A172 (cell line): ENCODE measurements at places on chromosomes 1 and 21. TPM values are rescaled to one million over a fixed set of nuclear protein-coding genes. Genes with fewer than 3 reads are reported as not detected.
A peak's percentile ranks its signal among the peaks of the same experiment; 100 is the strongest.

DNA sequence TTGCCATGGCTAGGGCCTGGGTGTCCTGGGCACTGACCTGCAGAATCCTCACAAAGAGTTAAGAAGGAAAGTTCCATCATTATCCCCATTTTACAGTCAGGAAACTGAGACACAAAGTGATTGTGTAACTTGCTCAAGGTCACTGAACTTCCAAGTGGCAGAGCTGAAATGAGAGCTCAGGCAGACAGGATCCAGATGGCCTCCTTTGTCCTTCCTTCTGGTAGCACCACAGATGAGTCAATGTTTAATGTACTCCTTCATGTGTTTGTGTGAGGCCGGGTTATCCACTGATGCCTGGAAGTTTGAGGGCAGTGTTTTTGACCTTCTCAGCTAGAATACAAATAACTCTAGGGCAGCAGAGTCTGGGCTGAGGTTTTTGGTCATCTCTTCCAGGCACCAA is 207.0 kb downstream of the TNR start:
- DNase-seq, result no peak

GRCh38 chr1:15068152-15068551 is 85.4 kb upstream of the TMEM51 start:
- no peak for DNase-seq

DNA sequence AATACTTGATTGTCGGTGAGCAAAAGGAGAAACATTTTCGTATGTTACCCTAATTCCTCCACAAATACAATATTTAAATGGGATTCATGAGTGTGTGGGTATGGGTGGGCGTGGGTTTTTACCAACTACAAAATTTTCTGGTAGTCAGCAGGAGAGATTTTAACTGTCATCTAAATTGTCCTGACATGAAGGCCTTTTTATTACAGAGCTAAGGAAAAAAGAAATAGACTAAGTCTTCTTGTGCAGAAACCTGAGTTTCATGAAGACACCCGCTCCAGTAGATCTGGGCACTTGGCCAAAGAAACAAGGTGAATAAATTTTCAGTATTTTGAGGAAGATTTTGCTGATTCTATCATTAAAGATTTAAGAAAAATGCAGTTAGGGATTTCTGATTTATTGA is 752 bp downstream of the RGS18 start:
- DNase-seq, result no peak

GRCh38 chr1:7808253-7808844 is 24.3 kb downstream of the PER3 start:
- DNase-seq, result no peak

- no peak for DNase-seq
Measured at GRCh38 chr1:116581323-116581885, 10.6 kb upstream of the CD58 start.

- no peak for DNase-seq
Measured at GRCh38 chr1:157704878-157705277, 4.3 kb upstream of the FCRL3 start.

GRCh38 chr1:104765085-104765484 is 1015.4 kb downstream of the AMY1C start:
- DNase-seq, result no peak

GRCh38 chr1:205440476-205441317 is 15.1 kb downstream of the BLACAT1 start:
- DNase-seq, result peak; percentile 93

GRCh38 chr1:41110736-41111135 is 89.2 kb upstream of the SLFNL1 start:
- DNase-seq, result no peak

DNA sequence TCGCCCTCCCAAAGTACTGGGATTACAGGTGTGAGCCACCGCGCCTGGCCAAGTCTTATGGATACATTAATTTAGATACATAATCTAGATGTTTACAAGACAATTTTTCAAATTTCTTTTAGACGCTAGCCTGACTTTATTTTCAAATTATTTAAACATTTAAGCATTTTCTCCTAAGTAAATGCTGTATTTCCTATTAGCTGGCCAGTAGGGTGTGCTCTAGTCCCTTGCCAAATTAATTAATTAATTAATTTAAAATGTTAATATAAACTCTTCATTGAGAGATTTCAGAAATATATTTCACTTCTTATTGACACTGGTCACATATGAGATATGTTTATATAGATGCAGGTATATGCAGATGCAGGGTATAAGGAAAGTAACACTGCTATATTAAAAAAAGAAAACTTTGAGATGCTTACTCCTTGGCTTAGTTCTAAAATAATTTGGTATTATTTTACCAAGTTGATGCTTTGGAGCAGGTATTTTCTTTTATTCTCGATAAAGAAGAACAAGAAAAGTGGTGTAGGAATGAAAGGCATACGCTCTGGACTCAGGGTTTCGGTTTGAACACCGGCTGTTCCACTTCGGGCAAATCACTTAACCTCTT is 5.2 kb upstream of the ERRFI1 start:
- DNase-seq, result no peak

GRCh38 chr1:15950763-15951295 is 25.1 kb downstream of the ZBTB17 start:
- peak; percentile 76 for DNase-seq

DNA sequence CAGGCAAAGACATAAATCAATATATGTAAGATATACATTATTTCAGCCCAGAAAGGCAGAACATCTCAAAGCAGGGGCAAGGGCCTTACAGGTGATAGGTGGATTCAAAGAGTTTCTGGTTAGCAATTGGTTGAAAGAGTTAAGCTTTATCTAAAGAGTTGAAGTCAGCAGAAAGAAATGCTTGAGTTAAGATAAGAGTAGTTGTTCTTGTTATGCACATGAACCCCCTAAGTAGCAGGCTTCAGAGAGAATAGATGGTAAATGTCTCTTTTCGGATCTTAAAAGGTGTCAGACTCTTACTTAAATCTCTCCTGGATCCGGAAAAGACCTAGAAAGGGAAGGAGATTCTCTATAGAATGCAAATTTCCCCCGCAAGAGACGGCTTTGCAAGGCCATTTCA is 8.3 kb upstream of the ZBTB40 start:
- DNase-seq, result no peak

- no peak for DNase-seq
Measured at GRCh38 chr1:172496678-172497077, 36.3 kb upstream of the SUCO start.

- DNase-seq, result no peak
Measured at GRCh38 chr1:22588899-22589422, 25.7 kb downstream of the EPHA8 start.

DNA sequence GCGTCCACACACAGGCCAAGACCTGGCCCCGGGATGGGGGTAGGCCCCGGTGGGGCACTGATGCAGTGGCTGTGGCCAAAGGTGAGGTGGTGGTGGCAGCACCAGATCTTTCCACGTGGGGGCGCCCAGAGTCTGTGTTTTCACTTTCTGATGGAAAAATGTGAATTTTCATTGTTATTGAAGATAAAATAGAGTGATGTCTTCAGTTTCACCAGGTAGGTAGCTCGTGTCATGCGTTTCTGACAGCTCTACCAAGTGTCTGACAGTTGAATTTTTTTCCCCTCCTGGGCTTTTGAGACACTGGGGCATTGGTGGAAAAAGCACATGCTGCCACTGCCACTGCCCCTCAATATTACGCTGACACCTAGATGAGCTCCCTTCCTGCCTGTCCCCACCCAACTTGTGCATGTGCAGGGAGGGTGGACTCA is 40.0 kb upstream of the MAGOH start:
- no peak for DNase-seq

- DNase-seq, result no peak
Measured at GRCh38 chr1:19812875-19813642, 2.0 kb downstream of the RNF186 start.

- no peak for DNase-seq
Measured at GRCh38 chr1:83750201-83750600, 248.7 kb downstream of the TTLL7 start.

- no peak for DNase-seq
Measured at GRCh38 chr1:92730476-92730875, 54.4 kb downstream of the EVI5 start.

GRCh38 chr1:88371436-88372023 is 312.5 kb upstream of the PKN2 start:
- DNase-seq, result no peak

GRCh38 chr1:224681816-224682215 is 65.7 kb downstream of the CNIH3 start:
- DNase-seq, result no peak

DNA sequence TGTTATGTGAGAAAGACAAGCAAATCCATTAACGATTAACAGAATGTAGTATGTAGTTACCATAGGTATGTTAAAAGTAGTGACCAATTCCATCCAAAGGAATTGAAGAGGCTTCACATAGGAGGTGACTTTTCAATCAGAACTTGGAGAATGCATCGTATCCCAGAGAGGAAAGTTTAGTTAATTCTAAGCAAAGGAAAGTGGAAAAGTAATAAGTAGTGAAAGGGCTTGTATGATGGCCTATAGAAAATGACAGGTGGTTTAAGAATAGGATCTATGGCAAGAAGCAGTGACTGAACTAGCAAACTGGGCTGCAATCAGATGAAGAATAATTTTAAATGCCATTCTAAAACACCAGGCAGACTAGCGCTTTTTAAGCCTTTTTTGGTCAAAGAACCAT is 16.6 kb downstream of the SCMH1 start:
- no peak for DNase-seq

GRCh38 chr1:184513421-184513820 is 126.6 kb downstream of the C1orf21 start:
- DNase-seq, result no peak

GRCh38 chr1:197915260-197915861 is 1.8 kb upstream of the LHX9 start:
- DNase-seq, result no peak

The KCNE1 gene
- total RNA-seq, result 0.21 TPM in 1 of 2 replicates, not detected in the other

The FMOD gene
- total RNA-seq, result not detected in 2 replicates

The CELA2A gene
- total RNA-seq, result not detected in 2 replicates

The OLIG2 gene
- total RNA-seq, result 1.4 and 3.9 TPM in 2 replicates

The DNAI4 gene
- total RNA-seq, result 0.93 and 1.5 TPM in 2 replicates

The CRABP2 gene
- 5.4 and 6.3 TPM in 2 replicates for total RNA-seq

The NPPB gene
- 6.5 and 12.8 TPM in 2 replicates for total RNA-seq

The KDF1 gene
- total RNA-seq, result not detected in 2 replicates

The ZMYND12 gene
- not detected in 2 replicates for total RNA-seq

The HSD11B1 gene
- total RNA-seq, result 0.69 and 1.5 TPM in 2 replicates

The LCE1B gene
- not detected in 2 replicates for total RNA-seq

The GSTM1 gene
- total RNA-seq, result not detected in 2 replicates

The LCE6A gene
- not detected in 2 replicates for total RNA-seq
